AG09319 (cell line): ENCODE measurements at places on chromosomes 1 and 21.
A peak's percentile ranks its signal among the peaks of the same experiment; 100 is the strongest.

DNA sequence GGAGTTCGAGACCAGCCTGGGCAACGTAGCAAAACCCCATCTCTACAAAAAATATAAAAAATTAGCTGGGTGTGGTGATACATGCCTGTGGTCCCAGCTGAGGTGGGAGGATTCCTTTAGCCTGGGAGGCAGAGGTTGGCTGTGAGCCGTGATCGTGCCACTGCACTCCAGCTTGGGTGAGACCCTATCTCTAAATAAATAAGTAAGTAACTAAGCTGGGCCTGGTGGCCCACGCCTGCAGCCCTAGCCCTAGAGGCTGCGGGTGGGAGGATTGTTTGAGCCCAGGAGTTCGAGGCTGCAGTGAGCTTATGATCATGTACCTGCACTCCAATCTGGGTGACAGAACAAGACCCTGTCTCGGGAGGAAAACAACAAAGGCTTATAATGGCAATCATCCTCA lies 4.6 kb downstream of the CLIC4 start:
- no peak for DNase-seq

DNA sequence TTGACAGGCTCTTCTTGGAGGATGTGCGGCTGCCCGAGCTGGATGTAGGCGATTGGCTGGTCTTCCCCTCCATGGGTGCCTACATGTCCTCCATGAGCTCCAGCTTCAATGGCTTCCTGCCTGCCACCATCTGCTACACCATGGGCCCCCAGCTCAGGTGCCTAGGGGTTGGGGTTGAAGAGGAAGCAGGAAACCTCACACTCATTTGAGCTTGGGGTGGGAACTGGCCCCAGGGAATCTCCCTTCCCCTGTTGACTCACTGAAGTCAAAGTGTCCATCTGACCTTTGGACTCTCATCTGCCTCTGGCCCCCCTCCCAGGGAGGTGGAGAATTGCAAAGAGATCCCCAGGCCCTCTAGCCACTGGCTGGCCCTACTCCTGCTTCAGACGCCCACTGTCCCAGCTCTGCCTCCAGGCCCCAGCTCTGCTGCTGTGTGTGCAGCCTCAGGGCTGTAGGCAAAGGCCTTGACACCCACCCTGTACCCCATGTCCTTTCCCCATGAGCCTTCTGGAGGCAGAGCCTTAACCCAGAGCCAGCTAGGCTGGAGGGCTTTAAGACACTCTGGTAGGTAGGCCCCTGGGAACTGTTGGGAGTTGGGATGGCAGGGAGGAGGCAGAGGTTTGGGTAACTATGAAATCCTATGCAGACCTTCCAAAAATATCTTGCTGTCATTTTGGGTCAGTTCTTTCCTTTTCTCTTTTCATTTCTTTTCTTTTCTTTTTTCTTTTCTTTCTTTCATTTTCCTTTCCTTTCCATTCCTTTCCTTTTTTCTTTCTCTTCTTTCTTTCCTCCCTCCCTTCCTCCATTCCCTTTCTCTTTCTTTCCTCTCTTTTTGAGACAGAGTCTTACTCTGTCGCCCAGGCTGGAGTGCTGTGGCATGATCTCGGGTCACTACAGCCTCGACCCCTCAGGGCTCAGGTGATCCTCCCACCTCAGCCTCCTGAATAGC lies 66.9 kb upstream of the TINAGL1 start:
- DNase-seq = no peak

GRCh38 chr1:115219927-115220326 lies 118.1 kb downstream of the NGF start:
- no peak for DNase-seq

GRCh38 chr1:78607334-78607927 lies 12.8 kb upstream of the IFI44L start:
- DNase-seq = peak; percentile 19

GRCh38 chr1:203069030-203069747 lies 16.6 kb downstream of the MYOG start:
- DNase-seq = no peak

DNA sequence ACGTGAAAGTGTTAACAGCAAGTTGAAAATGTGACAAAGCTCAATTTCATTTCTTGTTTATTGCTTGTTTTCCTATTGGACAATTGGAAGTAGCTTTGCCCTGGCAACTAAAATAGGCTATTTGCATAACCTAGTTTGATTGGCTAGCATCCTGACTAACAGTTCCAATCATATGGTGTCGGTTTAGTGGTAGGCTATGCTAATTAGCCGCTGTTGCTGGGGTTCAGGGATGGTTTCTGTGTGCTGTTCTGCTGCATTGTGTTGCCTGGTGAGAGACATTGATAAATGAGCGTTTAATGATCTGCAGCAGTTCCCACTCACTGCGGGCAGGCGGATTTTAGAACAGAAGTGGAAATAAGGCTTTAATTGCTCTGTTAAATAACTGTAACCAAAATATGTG lies 68.5 kb downstream of the DYRK1A start:
- DNase-seq = peak; percentile 74

- no peak for DNase-seq
These were observed 5.0 kb upstream of the KIF21B start for GRCh38 chr1:201028461-201028889.

- no peak for DNase-seq
These were observed 131.8 kb upstream of the PKN2 start for GRCh38 chr1:88552226-88552625.

GRCh38 chr1:245411245-245412036 lies 256.7 kb downstream of the KIF26B start:
- DNase-seq = no peak

DNA sequence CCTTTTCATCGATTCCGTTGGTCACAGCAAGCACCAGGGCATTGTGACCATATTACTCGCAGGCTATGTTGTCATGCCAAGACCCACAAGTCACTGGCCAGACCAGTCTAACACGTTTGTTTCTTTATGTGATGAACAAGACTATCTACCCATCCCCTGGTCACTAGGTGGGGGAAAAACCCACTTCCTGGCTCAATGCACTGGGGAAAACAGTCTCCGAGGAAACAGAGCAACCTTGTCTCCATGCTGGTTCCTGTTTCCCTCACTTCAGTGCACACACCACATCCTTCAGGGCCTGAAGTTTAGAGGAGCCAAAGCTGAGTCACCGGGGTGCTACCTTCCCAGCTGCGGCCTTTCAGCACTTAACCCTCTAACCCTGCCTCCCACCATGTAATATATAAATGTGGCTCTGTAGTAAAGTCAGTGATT lies 20.9 kb downstream of the ERICH3 start:
- DNase-seq = no peak

DNA sequence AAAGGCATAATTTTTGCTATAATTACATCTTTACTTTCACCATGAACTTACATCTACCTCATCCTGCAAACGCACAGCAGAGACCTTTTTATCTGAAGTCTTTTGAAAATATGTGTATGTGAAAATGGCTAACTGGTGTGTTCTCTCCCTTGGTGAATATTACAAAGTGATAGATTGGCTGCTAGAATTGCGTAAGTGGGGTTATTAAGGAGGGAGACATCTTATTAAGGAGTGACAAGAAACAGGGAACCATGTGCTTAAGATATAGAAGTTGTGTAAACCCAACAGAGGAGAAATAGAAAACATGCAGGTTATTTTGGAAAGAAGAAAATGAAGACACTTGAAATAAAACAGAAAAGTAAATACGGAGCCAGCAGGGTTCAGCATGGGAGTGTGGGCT lies 7.8 kb downstream of the KCNJ15 start:
- no peak for DNase-seq

- no peak for DNase-seq
These were observed 13.2 kb upstream of the PRAMEF12 start for GRCh38 chr1:12760256-12760795.
